HS-5 (cell line): ENCODE measurements at places on chromosomes 2 and 18.

DNA sequence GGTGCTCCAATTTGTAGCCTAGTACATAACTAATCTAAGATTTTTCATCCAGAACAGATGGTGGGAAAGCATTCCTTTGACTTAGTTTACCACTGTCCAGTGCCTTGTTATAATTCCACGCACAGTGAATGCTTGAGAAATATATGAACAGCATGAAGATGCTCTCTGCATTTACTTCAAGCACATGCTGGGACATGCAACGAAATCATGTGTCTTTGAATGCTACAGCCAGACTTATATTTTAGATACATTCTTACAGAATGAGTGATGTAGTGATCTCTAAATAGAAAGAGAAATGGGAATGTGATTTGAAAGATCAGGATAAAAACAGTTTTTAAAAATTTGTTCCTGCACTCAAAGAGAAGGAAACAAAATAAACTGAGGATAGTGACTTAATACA, 398.3 kb downstream of the FBXO15 start:
- no peak for DNase-seq

DNA sequence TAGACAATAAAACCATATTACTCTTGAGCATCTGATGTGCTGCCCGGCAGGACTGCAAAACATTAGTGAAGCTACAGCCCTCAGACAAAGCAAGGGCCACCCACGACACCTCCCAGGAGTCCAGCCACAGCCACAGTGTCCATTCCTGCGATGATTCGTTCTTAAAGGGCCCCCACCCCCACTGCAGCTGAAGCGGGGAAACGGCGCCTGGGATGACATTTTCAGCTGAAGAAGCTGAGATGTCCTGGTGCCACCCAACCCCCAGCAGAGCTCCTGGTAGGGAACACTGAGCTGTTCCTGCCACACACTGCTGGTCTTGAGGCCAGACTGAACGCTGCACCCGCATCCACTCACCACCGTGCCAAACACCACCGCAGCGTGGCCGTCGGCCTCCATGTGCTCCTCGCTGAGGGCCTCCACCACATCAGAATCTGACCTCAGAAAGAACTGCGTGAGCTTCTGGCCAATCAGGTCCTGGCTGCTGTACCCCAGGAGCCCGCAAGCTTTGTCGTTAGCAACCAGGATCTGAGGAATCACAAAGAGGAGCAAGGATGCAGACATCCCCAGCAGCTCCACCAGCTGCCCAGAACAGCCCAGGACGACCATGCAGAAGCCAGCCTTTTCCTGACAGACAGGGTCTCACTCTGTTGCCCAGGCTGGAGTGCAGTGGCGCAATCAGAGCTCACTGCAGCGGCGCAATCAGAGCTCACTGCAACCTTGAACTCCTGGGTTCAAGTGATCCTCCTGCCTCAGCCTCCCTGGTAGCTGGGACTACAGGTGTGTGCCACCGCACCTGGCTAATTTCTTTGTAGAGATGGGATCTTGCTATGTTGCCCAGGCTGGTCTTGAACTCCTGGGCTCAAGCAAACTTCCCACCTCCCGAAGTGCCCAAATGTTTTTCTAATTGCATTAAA, 9.5 kb downstream of the PASK start:
- DNase-seq: no peak

DNA sequence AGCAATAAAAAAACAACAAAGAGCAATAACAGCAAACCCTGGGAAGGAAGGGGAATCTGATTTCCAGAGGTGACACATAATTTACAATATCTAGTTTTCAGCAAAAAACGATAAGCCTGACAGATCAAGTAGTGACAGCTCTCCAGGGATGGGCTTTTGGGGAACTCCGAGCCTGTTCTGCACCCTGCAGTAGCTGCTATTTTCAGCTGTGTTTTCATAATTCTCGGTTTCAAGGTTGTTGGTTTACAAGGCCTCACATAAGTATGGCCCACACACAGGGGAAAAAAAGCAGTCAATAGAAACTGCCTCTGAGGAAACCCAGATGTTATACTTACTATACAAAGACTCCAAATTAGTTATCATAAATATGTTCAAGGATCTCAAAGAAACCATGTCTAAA, 67.7 kb upstream of the CTLA4 start:
- no peak for DNase-seq

DNA sequence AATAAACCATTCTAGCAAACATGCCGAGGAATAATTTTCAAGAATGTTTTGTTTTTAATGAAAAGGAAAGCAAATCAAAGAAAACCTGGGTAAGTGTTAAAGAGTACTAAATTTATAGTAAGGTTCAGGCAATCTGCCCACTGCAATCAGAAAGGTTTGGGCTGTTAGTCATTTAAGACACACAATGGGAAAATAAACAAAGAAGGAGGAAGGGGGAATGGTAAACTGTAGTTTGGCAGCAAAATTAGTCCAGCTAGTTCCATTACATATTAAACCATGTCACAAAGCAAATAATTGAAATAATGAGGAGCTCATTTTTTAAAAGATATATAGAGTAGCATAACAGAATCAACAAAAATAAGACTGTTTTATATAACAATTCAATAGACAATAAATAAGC, 87.5 kb upstream of the COPS8 start:
- no peak for DNase-seq

DNA sequence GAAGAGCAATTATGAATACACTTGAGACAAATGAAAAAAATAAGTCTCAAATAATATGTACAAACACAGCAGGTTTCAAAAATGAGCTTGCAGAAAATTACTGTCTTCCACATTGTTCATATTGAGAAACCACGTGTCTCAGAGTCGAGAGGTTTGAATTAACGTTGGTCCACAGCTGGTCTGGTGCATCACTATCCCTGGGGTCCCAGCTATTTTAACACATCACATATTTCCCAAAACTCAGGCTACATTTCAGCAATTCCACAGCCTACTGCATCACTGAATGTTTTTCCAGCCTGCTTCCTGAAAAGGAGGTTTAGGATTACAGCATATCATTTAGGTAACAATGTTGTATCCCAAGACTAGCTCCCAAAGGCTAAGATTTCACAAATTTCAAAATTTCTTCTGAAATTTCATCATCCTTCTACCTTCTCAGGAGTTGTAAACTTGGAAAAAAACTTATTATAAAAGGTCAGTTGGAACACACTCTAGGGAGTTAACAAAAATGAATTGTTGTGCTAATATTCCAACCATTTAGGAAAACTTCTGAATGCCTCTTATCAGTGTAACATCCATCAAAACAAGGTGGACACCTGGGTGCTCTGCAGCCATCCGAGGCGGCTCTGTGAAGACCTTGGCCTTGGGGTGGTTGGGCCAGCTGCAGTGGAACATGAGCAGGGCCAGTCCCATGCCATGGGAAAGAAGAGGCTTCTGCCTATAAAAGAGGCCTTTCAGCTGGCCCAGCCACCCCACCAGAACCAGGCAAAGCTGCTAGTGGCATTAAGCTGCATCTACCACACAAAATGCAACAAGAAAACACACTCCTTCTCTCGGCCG, 198.1 kb upstream of the RBBP8 start:
- DNase-seq: peak; percentile 44

- DNase-seq: no peak
These were observed 255.1 kb upstream of the TMEM200C start for GRCh38 chr18:6150430-6150829.

DNA sequence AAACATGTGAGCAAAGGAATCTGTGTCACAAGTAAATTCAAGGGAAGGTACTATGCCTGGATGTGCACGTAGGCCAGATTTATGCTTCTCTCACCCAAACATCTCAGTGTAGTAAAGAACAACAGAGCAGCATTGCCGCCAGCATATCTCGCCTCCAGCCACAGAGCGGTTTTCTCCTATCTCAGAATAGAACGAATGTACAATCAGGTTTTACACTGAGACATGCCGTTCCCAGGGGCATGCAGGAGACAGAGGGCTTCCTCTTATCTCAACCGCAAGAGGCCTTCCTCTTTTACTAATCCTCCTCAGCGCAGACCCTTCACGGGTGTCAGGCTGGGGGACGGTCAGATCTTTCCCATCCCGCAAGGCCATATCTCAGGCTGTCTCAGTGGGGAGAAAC, 175.3 kb downstream of the RPIA start:
- no peak for DNase-seq

- DNase-seq: no peak
These were observed 78.5 kb upstream of the PTPRM start for GRCh38 chr18:7488571-7488970.

GRCh38 chr2:239154971-239155805, 245.6 kb downstream of the HDAC4 start:
- no peak for DNase-seq

- DNase-seq: no peak
These were observed 157.1 kb upstream of the LRRTM1 start for GRCh38 chr2:80461505-80462197.
